ENCODE measurements at places on chromosomes 2 and 18.
A peak's percentile ranks its signal among the peaks of the same experiment; 100 is the strongest.

- DNase-seq: no peak
Observed at GRCh38 chr2:96120991-96121390, 4.6 kb upstream of the ADRA2B start.

DNA sequence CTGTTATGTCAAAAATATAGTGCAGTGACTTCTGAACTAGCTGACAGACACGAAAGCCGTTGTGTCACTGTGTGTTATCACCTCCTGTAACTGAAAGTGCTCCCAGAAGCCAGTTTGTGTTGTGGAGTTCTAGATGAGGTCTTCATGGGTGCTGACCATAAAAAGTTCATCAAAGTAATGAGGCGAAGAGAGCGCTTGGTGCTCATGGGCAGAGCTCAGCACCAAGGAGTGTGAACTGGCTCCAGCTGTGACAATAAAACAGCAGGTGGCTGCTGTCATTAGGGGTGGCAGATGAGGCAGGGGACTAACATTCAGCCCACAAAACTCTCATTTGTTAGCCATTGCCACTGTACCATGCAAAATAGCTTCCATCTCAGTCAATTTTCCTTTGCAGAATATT is 151.1 kb downstream of the ZNF407 start:
- no peak for DNase-seq

DNA sequence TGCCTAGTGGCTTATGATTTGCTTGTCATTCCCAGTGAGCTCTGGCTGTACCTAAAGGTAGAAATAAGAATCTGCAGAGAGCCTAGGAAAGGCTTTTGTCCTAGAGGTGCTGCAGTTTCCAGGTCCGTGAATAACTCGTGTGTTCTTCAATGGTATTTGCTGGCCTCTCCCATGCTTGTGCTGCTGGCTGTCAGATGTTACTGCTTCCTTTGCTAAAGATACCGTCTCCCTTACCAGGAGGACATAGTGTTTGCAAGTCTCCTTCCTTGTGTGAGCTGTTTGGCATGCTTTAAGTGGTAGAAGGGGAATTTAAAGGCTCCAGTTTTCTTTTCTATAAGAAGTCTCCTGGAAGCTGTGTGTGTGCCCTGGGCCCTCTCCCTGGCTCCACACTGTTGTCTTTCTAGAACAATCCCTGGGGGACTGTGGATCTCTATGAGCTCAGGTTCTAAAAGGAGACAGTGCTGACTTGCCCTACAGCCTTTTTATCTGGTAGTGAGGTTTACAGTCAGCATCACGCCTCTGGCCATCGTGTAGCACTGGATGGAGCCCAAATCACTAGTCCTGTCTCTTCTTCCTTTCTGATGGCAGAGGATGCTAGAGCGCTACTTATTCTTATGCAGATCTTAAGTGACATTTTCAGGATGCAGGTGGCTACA is 65.8 kb downstream of the RNF144A start:
- peak; percentile 40 for DNase-seq

DNA sequence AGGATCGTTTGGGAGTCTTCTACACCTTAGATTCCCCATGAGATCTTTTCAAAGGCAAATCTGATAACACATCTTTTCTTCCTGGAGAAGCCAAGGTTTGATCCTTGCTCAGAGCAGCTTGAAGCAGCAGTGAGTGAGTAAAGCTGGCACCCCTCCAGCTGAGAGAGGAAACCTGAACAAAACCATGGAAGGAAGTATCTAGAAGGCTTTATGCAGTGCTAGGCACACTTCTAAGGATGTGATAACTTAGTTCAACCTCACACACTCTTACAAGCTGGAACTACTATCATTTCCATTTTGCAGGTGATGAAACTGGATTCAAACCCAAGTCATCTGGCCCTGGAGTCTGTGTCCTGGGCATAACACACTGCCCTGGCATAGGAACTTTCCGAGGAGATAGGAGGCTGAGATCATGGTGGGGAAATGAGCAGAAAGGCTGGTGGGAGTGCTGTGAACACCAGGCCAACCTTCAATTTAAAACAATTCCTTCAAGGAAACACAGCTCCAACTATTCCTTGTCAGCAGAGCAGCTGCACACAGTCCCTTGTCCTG is 71.2 kb downstream of the CTAGE1 start:
- no peak for DNase-seq

GRCh38 chr2:120559401-120559800 is 176.3 kb upstream of the GLI2 start:
- DNase-seq: no peak

DNA sequence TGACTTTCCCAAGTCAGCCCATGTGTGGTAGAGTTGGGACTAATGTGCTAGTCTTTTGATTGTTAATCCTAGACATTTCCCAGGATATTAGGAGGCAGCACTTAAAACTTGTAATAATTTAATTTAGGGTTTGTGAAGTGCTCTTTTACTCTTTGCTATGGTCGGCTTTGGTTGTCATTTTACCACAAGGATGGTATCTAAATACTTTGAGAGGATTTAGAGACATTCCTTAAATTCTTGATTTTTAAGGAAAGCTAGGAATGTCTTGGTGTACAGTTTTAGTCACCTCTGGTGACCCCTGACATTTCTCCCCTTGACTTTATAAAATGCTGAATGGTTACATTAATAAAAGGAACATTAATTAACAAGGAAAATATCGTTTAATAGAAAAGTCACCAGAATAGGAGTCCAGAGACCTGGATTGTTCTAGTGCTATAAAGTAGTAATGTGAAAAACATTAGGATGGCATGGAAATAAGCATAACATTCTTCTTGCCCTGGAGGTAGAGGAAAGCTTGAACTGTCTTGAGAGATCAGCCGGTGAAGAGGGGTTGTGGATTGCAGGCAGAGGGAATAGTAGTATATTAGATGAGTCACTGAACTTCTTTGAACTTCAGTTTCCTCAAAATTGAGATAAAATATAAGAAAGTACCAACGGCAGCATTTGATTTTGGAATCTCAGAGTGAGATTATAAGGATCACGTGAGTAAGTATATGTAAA is 209.2 kb downstream of the MCFD2 start:
- no peak for DNase-seq

DNA sequence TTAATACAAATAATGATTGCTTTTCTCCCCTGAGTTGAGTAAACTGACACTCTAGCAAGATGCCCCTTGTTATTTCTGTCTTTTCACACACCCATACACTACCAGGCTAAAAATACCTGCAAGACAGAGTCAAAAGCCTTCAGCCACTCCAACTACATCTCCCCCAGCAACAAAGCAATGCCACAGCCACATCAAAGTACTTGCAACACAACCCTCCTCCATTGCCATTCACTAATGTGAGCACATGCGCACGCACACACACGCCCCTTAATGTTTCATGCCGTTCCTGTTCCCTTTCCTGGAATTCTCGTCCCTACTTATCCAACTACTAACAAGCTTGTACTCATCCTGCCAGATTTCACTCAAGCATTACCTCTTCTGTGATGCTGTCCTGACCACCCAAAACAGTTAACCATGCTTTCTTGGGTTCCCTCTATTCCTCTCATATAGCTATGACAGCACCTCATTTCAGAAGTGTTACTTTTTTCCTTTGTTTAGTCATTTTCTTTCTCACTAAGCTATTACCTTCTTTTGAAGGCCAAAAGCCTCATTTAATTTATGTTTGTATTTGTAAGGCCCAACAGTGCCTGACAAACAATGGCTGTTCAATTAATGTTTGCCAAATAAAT is 29.6 kb downstream of the SLC25A12 start:
- DNase-seq: no peak

GRCh38 chr2:233441161-233442027 is 87.1 kb downstream of the DGKD start:
- DNase-seq: no peak

DNA sequence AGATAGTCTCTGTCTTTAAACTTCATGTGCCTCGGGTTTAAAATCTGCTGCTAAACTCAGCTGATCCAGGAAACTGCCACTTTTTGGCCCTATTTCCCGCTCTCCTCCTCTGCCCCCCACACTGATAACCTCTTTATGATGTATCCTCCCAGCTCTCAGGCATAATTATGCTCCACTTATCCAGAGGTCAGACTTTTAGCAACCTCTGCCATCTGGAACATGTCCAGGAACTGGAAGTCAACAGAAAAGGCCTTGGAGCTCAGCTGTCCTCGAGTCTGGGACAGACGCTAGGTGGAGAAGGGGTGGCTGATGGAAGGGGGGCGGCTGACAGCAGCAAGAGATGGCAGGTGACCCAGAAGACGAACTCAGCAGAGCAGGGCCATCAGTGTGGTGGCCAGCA is 41.2 kb downstream of the ASAP2 start:
- no peak for DNase-seq

- DNase-seq: no peak
Observed at GRCh38 chr2:47808614-47809013, 25.7 kb downstream of the MSH6 start.

DNA sequence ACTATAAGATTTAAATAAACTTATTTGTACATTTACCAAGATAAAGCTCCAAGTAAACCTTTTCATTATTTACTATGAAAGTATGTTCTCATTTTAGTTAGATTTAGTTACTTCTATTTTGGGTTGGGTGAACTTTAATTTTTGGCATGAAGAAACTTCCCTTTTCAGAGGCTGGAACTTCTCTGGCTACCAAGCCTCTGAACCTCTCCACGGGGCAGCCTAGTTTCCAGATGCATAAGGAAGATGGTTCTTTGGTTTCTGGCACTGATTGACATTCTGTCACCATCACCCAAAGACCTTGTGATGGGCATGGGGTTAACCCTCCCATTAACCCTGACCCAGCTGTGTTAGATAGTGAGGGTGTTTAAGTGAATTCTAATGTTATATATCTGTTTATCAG is 17.1 kb downstream of the PSD4 start:
- DNase-seq: no peak

GRCh38 chr2:102601730-102602129 is 17.6 kb upstream of the SLC9A2 start:
- no peak for DNase-seq

DNA sequence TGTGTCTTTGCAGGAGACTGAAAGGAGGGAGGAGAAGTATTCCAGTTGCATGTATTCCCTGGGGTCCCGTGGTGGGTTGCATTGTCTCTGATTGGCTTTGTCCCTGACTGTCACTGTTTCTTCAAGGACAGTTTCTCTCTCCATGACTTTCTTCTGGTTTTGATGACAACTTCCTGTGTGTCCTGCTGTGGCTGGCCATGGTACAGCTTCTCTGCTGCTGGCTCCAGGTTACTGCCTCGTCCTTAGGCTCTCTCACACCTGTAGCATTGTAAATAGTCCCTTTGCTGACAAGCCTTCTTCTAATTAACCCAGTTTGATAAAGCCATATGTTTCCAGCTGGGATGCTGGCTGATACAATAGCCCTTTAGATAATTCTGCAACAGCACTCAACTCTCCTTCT is 129.0 kb downstream of the LPIN1 start:
- no peak for DNase-seq

- DNase-seq: no peak
Observed at GRCh38 chr2:172969609-172970008, 106.0 kb upstream of the MAP3K20 start.

DNA sequence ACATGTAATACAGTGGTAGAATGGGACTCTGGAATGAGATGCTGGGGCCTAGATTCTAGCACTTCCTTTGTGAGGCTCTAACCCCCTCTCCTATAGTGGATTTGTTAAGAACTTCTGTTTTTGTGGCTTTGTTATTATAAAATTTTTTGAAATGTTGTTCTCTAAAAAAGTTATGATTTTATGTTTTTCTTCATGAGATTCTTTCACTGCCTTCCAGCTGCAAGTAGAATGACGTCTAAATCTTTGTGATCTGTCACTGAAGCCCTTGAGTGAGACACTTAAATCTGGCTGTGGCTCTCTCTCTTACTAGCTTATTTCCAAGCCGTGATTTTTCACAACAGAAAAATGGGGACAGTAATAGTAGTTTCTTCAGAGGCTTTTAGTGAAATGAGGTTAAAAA is 1.6 kb downstream of the CASP8 start:
- DNase-seq: no peak

- DNase-seq: peak; percentile 87
Observed at GRCh38 chr2:190088917-190089316, 26.4 kb upstream of the MSTN start.

GRCh38 chr2:132825601-132826000 is 155.6 kb upstream of the LYPD1 start:
- DNase-seq: no peak

GRCh38 chr2:64738026-64738425 is 84.3 kb upstream of the SERTAD2 start:
- no peak for DNase-seq

GRCh38 chr18:41545091-41545888 is 409.7 kb upstream of the PIK3C3 start:
- DNase-seq: no peak

DNA sequence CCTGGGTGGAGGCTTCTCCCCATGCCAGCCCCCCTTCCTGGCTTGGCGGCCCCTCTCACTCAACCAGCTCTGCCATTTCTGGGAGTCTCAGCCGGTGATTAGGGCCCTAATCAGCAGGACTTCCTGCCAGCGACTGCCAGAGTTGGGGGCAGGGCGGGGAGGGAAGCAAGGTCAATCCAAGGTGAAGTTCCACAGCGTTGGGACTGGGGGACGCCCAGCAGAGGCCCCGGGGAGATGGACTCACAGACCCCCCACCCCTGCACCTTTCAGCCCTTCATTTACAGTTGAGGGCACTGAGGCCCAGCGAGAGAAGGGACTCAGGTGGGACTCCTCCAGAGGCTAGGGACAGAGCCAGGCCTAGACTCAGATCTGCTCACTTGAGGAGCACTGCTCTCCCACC is 65.3 kb downstream of the TNS1 start:
- DNase-seq: no peak

DNA sequence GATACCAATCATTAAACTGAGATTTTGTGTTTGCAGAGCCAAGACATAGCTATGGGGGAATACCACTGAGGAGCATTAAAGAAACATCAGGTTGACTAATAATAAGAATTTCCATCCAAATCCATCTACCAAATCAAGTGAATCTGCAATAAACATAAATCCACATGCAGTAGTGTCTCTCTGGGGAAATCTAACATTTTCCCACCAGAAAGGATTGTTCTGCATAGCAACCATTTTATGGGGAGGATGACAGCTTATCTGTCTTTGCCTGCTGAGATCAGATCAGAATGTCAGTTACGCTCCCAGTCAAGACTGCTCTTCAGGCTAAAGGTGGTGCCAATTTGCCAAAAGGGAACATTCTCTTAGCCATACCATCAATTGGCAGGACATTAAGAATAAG is 1098.9 kb upstream of the CHAC2 start:
- no peak for DNase-seq

DNA sequence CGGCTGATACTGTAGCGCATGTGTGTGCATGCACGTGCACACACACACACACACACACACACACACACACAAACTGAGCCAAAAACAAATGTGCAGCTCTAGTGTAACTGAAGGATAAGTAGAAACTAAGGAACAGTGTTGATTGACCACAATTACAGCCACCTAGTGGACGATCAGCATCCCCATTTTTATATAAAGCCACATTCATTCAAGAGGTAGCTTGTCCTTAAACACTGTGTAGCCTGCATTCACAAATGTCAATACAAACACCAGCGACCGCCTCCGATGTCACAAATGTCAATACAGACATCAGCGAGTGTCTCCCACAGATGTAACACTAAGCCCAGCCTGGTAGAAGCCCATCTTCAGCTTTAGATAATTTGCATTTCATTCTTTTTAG is 167.4 kb downstream of the PTGR3 start:
- peak; percentile 17 for DNase-seq
